ENCODE measurements at places on chromosomes 2 and 18. TPM values are rescaled to one million over a fixed set of nuclear protein-coding genes. Genes with fewer than 3 reads are reported as not detected.
A peak's percentile ranks its signal among the peaks of the same experiment; 100 is the strongest.

GRCh38 chr2:31401580-31401979, 13.0 kb downstream of the XDH start:
- DNase-seq: peak; percentile 62

- no peak for DNase-seq
Measured at GRCh38 chr2:1286929-1287328, 126.3 kb upstream of the TPO start.

- no peak for DNase-seq
Measured at GRCh38 chr2:150482111-150482510, 5.4 kb downstream of the RND3 start.

- peak; percentile 34 for DNase-seq
Measured at GRCh38 chr2:128635361-128635900, 316.8 kb upstream of the HS6ST1 start.

- no peak for DNase-seq
Measured at GRCh38 chr2:54528311-54528955, 72.3 kb downstream of the SPTBN1 start.

- DNase-seq: no peak
Measured at GRCh38 chr2:121293450-121294325, 8.7 kb upstream of the TFCP2L1 start.

Gene RGPD3
- not detected for total RNA-seq

Gene REG3A
- not detected for total RNA-seq

Gene ESPNL
- total RNA-seq: not detected

Gene DIPK1C
- 1.6 TPM for total RNA-seq
